ENCODE measurements at places on chromosomes 5 and 9. TPM values are rescaled to one million over a fixed set of nuclear protein-coding genes. Genes with fewer than 3 reads are reported as not detected.

DNA sequence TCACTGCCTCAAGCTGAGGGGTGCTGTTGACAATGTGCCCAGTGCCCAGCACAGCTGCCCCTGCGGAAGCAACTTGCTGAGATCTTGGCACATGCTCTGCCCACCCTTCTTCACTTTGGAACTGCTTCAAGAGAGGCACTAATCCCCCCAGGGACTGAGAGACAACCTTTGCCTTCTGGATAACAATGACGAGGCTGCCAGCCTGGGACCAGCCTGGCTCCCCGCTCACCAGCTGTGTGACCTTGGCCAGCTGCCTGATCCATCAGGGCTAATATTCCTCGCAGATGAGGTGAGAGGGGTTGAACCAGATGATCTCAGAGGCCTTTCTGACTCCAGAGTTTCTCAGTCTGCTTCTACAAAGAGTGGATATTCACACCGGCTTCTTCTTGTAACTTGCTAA is 81.0 kb downstream of the SHB start:
- no peak for DNase-seq

Gene PCDHA1
- total RNA-seq = not detected

Gene PNPLA7
- 3.9 TPM for total RNA-seq

DNA sequence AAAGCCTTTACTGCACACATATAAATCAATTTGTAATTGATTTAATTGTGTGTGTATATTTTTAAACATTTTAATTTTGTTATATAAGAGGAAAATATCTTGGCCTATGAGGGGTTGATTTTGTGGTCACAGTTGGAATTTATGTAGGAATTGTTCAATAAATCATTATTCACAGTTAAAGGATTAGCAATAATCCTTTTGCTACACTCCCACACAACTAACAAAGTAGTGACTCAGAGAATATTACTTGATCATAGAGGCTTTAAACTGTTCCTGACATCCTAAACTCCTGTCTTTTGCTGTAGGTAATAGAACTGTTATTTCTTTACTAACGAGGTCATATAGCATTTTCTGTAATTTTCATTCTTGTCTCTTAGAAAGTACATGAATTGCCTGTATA is 95.5 kb downstream of the ZCCHC7 start:
- no peak for DNase-seq

DNA sequence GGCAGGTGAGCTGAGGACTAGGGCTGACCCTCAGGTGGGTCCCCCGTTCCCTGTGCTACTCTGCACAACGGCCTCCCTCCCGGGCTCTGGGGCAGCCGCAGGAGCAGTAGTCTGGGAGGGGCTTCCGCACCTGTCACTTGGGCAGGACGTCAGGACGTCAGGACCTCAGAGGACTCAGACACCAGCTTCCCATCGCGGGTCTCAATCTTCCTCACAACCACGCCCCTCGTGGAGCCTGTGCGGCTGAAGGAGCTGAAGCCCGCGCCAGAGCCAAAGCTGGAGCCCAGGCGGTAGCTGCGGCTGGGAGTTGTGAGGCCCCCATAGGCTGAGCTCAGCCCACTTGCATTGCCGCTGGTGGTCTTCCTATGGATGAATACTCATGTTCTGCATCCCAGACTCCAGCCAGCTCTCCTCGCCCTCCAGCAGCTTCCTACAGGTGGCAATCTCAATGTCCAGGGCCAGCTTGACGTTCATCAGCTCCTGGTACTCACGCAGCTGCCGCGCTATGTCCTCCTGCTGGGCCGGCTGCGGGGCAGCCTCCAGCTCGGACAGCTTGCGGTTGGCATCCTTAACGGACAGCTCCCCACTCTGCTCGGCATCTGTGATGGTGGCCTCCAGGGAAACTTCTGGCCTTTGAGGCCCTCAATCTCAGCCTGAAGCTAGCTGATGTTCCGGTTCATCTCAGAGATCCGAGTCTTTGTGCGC is 381.4 kb upstream of the RGMB start:
- DNase-seq = no peak

Gene ZNF608
- total RNA-seq = 37.5 TPM

DNA sequence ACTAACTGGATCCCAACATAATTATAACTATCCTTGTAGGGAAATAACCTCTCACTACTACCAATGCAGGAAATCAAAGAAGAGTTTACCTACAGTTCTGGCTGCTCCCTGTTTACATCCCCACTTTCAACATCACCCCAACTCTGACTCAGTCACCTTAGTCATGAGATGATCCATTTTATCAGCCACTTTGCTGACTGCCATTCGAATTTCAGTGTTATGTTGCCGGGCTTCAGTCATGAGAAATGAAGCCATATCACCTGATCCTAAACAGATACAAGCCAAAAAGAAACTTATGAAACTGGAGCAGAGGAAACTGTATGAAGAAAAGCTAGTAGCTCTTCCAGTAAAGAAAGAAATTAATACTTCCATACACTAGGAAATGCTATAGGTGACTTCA is 33.7 kb downstream of the SLC31A2 start:
- DNase-seq = no peak

DNA sequence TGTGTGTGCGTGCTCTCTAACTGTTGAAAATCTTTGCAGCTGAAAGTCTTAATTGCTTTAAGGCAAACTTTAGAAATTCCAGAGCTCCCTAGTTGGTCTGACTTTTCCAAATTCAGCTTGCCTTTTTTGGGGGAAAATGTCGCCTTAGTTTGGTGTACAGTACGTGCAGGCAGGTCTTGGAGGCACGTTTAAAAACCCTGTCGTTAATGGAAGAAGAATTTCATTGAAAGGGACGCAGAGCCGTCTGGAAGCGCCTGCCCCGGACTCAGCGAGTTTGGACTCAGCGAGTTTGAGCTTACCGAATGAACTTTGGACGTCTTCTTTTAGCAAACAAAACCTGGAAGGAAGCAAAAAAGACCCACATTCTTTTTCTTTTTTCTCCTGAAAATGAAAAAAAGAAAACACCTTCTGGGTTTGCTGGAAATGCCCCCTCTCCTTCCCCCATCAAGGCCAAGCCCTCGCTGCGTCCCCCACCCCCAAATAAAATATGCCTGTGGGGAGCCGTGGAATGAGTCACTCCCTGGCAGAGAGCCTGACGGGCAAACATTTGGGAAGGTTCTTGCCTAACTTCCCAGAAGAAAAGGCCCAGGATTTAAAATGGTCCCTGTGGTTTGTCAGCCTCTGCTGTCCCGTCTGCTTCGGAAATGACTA is 1.5 kb downstream of the NEK6 start:
- DNase-seq = no peak

DNA sequence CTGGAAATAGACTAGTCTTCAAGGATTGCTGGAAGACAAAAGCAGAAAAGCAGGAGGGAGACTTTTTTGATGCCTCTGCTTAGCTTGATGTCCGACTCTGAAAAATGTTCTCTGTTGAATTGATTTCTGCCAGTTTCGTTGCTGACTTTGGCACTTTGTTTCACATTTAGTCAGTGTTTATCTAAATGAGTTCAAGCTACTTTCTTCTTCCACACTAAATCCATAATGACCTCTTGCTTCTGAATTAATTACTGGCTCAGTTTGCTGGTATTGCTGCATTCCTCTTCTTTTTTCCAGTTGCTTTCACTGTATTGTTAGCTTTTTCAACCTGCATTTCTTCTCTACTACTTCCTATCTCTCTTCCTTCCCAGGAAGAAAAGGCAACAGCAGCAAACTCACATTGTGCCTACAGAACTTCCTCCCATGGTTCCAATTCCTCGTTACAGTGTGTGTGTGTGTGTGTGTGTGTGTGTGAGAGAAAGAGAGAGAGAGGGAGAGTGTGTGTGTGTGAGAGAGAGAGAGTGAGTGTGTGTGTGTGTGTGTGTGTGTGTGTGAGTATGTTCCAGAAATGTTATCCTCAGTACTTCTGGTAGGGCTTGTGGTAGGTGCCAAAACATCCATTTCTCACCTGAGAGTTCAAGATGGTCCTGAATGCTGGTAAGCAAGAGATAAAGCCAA is 234.8 kb downstream of the CSNK1G3 start:
- no peak for DNase-seq

Gene DDX4
- total RNA-seq = not detected

DNA sequence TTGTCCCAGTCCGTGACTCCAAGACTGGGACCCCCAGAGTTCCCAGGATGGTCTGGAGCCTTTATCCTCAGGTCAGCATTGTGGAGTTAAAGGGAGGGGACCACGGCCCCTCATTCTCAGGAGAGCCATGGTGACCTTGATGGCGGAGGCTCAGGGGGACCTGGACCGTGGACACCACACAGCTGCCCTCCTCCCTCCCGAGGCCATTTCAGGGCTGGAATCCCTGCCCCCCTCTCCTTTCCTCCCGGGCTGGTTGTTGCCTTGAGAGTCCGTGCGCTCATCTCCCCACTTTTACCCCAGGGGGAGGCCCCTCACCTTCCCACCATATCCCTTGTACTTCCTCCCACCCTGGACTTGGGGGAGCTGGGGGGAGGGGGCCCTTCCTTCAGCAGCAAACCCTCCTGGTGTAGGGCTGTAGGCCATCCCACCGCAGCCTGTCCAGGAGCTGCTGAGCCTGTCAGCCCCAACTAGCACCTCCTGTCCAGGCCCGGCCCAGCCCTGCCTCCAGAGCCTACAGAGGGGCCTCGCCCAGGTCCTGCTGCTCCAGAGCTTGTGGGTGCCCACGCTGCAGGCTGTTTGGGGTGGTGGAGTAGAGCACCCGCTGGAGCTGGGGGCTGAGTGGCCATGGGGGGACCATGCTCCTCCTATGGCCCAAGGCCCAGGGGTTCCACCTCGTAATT is 14.3 kb upstream of the AJM1 start:
- DNase-seq = no peak

- DNase-seq = no peak
Measured at GRCh38 chr5:12691330-12691729, 787.1 kb upstream of the CTNND2 start.

DNA sequence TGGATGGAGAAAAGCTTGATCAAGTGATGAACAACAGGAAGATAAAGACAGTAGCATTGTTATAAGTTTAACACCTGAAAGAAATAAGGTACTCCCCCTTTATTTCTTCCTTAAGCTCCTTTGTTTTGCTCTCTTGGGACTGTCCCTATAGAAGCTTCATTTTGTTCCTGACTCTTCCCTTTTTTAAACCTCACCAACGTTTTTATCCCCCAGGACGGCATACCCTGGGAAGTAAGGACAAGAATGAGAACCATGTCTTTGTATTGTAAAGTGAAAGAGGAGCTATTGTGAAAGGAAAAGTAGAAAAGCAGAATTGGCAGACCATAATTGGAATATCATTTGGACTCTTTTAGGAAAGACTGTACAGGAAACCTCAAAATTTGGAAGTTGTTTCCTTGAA is 1368.6 kb upstream of the C9orf72 start:
- DNase-seq = no peak

DNA sequence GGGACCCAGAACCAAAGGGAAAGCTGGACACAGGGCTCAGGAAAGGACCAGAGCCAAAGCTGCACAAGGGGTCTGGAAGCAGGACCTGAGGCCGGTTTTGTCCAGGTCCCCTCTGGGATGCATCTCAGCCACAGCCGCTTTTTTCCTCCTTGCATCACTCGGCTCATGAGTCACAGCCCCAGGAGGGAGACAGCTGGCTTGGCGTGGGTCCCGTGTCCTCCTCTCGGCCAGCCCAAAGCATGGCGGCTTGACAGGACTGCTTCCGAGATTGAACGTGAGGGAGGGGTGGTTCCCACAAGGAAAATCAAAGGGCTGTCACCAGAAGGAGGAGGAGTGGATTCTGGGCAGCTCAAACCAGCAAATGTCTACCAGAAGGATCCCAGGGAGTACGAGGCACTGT is 56.7 kb upstream of the CPLX2 start:
- DNase-seq = no peak

Gene DNAJC18
- total RNA-seq = 8.8 TPM

Gene TMEM171
- 2.1 TPM for total RNA-seq

Gene EXD3
- total RNA-seq = 9.2 TPM

GRCh38 chr5:169607882-169608281 is 24.3 kb downstream of the SPDL1 start:
- no peak for DNase-seq

DNA sequence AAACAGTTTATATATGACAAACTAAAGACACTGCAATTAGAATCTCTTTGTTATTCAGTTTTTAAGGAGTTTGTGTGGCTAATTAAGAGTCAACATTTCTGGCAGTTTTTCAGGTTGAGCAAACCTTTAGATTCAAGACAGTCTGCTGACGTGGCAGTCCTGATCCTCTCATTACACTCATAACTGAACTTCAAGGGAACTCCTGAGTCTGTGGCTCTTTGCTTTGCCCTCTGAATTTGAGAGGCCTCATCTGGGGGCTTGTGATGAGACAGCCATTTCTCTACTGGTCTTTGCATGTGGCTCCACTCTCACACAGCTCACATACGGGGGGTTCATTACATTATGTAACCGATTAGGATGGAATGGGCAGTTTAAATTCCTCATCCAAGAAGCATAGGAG is 182.9 kb upstream of the MEF2C start:
- DNase-seq = no peak

DNA sequence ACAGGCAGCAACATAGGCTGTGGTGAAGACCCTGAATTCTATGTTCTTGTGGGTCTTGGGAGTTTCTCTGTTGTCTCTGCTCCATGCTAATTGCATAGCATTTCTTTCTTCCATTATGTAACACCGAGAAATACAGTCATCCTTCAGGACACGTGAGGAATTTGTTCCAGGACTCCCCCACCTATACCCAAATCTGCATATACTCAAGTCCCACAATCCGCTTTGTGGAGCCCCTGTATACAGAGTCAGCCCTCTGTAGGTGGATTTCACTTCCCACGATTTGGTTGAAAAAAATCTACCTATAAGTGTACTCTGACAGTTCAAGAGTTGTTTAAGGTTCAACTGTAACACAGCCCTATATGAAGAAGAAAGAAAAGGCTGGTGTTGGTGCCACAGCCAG is 22.1 kb downstream of the ANKRD33B start:
- DNase-seq = no peak

DNA sequence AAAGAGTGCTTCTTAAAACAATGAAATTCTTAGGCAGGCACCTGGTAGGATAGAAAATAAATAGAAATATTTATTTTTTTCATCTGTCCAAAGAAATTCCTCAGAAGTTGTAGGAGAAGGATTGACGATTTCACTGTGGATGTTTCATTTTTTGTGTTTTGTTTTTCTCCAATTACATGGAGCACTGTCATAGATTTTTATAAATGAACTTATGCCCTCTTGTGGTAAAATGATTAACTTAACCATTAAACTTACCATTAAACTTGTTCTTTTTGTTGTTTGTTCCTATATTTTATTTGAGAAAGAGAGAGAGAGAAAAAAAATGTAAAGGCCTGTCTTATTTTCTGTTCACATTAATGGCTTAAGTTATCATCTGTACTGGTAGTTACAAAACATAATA is 339.2 kb downstream of the PRR16 start:
- DNase-seq = no peak

Gene ZNF618
- total RNA-seq = 1.8 TPM

Gene HAND1
- 0.10 TPM for total RNA-seq

GRCh38 chr9:121455527-121456239 is 44.0 kb downstream of the GGTA1 start:
- no peak for DNase-seq

Gene RNF208
- 11.5 TPM for total RNA-seq

DNA sequence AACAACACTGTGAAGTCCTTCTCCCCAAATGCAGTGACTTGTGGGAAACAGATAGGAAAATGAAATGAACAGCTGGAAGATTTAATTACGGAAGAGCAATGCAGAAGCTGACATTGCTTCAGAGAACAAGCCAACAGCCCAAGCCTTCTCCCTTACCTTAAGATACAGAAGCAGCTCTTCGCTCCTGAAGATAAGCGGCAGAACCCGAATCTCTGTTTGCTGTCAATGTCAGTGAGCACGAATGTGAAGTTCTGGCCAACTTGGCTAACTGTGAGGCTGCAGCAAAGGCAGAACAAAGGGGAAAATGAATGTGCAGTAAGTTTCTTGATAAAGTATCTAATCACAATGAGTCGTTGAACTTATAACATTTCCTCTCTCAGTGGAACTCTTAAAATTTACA is 172.4 kb downstream of the DENND1A start:
- DNase-seq = no peak
